ENCODE measurements at places on chromosomes 3 and 15.

GRCh38 chr15:90451053-90451850 lies 63.2 kb downstream of the IQGAP1 start:
- DNase-seq: no peak

GRCh38 chr3:117104381-117104780 lies 394.8 kb downstream of the TUSC7 start:
- no peak for DNase-seq

DNA sequence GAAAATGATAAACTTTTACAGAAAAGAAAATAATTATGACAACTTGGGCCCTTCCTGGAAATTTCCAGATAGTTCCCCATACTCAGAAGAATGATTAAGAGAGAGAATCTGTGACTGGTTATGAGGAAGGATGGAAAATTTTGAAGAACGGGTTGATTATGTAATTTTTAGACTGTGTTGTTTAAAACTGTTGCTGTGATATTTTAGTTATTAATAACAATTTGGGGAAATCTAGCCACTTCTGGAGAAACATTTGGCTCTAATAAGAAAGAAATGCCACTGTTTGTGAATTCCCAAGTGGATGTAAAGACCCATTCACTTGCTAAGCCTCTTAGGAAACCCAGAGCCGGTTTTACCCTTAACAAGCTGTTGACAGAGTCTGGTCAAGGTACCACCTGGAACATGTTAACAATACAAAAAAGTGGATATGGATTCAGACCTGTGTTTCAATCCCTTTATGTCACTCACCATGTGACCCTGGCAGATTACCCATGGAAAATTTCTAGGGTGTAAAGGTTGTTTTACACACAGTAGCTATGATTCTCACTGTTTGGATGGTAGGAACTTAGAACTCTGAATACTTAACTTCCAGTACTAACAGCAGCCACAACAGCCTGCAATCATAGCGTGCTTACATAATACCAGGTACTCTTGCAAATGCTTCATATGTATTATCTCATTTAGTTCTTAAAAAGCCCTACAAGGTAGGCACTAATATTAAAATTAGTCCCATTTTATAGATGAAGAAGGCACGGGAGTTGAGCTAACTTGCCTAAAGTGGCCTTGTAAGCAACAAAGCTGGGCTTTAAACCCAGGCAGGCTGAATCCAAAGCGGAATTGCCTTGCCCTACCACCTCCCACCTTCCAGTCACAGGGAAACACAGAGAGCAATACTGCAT lies 32.0 kb downstream of the ZBTB38 start:
- no peak for DNase-seq

GRCh38 chr15:62280625-62281024 lies 115.5 kb upstream of the C2CD4B start:
- DNase-seq: no peak

- DNase-seq: no peak
These were observed 183.6 kb upstream of the ATP11B start for GRCh38 chr3:182609575-182610156.

DNA sequence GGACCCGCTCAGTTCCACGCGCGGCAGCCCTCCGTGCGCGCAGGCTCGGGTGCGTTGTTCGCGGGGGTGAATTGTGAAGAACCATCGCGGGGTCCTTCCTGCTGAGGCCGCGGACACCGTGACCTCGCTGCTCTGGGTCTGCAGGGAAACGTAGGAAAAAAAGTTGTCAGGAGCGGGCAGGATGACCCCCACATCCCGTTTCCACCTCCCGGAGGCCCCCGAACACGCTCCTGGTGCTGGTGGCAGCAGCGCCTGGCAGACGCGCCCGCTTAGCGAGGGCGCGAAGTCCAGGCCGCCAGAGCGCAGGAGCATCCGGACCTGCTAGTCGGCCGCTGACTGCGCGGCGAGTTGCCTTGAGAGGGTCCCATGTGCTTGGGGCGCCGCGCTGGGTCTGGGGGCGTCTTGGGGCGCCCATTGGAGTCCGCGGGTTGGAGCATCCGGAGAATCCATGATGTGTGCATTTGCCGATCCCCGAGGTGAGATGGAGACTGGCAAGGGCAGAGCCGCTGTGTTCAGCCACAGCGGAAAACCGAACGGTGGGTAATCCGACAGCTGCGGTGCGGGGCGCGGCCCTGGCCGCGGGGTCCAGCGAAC lies 520 bp downstream of the GREM1 start:
- no peak for DNase-seq

DNA sequence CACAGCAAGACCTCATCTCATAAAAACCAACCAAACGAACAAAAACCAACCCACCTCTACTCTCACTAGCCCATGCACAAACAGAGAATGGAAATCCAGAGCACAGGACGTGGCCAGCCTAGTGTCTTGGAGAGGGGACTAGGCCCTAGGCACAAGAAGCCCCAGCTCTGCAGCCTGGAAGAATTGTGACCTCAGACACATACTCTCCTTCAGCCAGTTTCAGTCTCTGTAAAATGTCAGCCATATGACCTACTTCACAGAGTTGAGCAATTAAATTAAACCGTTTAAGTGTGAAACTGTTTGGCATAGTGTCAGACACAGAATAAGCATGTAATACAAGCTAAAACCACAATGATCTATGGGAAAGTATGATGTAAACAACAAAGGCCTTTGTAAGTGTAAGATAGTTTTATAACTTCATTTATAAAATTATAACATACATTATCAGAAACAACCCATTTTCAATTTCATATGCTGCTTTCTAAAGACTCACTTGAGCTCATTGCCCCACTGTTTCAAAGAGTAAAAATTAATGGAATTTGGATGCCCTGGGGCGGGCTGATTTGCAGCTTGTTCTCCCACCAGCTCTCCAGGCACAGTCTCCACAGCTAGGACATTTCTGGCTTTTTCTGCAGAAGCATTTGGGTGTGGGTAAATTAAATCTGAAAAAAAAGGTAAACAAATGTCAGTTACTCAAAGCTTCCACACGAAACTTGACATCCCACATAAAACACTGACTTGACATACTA lies 32.9 kb downstream of the TBC1D2B start:
- no peak for DNase-seq

All from erythroblast (primary cell).